GM12892 (cell line): ENCODE measurements at places on chromosomes 3 and 15.

GRCh38 chr15:69340243-69340900 lies 41.7 kb downstream of the PAQR5 start:
- no peak for DNase-seq

- DNase-seq, result no peak
These were observed 105.7 kb downstream of the MBNL1 start for GRCh38 chr3:152374262-152374990.

DNA sequence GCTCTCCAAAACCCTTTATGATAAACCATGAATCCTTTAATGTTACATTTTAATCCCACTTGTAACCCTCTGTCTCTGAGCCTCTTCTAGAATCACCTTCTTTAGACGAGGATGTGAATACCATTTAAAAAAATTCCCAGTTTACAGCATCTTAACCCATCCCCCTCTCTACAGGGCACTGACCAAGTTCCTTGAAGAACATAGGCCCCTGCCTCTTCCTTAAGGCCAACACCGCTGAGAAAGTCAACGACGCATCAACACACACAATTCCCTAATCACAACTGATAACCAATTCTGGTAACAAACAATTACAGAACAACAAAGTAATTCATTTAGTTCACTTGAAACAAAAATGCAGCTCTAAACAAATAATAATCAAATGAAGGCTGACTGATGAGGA lies 130.3 kb downstream of the DLG1 start:
- no peak for DNase-seq

- DNase-seq, result no peak
These were observed 48.9 kb downstream of the LRRFIP2 start for GRCh38 chr3:37125195-37126073.

DNA sequence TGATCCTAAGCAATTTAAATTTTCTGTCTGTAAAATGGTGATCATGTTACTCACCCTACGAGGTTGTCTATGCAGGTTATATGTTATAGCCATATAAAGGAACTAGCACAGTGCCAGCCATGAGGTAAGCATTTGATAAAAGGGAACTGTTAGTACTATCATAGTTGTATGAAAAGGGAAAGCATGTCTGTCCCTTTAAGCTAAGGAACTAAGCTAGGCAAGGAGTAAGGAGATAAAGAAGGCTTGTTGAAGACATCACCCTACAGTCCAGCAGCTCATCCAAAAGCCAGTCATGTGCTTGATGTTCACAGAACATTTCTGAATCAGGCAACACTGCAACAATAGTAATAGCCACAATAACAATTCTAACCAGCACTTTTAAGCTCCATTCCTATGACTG lies 243.9 kb downstream of the ZBTB20 start:
- no peak for DNase-seq

- no peak for DNase-seq
These were observed 26.2 kb downstream of the POLR2M start for GRCh38 chr15:57732526-57733331.

DNA sequence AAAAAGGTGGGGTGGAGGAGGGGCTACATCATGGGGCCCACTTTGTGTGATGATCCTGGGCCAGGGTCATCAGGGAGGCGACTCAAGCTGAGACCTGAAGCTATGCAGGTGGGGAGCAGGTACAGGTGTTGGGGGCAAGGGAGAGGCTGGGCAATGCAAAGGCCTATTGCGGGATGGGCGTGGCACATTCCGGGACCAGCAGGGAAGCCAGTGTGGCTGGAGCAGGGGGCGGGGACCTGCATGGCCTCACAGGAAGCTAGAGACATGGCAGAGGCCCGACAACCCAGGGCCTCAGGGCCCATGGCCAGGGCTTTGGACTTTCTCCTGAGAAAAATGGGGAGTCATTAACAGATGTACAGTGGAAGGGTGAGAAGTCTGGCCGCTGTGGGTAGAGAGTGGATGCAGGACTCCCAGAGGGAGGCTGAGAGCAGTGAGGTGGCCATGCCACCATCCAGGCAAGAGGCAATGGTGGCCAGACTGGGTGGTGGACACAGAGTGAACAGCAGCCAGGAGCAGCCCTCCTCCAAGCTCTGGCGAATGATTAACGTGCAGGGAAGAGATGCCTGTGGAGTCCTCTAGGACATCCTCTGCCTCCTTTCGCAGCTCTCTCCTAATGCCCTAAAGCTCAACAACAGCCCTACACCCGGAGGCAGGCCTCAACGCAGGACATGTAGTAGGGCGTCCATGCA lies 122.6 kb upstream of the ATP2B2 start:
- DNase-seq, result no peak

DNA sequence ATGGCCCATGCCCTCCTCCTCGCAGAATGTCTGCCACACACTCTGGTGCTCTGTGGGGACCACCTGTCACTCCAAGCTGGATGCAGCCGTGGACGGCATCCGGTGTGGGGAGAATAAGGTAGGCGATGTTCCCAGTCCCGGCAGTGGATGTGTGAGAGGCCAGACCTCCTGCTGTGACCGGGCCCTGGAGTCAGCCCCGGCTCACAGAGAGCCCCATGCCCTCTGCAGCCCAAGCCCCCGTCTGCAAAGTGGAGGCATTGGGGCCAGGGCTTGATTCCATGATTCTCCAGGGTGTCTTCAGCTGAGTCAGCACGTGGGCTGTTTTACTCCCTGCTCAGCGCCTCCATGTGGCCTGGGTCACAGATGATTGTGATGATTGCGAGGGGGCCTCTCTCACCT lies 32.2 kb downstream of the GOLGA6L10 start:
- DNase-seq, result no peak

DNA sequence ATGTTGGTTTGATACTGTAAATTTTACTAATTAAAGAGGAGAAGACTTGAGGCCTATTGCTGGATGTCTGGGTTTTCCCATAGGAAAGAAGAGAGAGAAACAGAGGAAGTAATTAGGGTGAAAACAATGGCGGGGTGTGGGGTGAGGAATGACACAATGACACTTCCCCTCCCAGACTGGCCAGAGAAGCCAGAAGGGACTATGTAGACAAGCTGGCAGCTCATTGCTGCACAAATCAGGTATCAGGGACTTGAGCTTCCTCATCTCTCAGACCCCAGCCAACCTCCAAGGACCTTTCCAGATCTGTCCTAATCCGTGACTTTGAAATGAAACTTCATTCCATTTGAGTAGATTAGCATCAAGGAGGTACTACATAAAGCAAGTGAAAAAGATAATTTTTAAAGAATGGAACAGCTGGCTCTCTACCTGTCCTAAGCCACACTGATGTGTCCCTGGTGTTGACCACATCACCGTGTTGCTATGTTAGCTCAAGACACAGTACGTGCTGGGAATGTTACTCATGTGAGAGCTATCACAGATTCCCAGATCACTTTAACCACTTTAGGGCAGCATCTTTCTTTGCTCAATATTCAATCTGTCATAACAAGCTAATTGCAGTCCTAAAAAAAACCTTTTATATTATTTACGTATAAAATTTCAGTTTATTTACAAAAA lies 22.2 kb downstream of the TMEM212 start:
- DNase-seq, result no peak

GRCh38 chr3:122743581-122744120 lies 50.0 kb downstream of the HSPBAP1 start:
- DNase-seq, result no peak

DNA sequence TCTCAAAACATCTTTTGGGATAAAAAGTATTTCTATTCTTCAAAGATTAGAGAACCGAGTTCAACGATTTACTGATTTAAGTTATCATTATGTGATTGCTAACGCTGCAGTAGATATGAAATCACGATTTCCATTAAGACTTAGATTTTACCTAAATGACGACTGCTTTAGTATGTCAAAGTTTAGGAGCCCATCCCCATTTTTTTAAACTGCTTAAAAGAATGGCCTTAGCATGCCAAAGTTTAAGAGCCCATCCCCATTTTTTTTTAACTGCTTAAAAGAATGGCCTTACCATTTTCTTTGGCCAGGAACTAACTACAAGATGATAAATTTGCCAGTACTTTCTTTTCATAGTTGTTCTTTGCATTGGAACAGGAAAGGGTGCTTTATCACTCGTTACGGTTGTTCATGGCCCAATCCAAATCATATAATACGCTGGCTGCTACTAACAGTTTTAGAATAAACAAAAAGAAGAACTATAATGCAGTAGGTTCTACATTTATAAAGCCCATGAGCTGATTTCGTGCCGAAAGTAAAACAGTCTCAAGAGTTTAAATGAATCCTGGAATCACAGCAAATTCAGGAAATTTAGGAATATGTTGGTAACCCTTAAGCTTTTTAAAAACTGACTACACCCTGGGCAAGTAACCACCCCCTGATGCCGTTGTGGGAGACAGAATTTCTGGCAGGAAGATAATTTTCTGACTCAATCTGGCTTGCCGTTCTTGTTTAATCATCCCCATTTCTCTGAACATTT lies 869 bp upstream of the TSC22D2 start:
- DNase-seq, result no peak

- no peak for DNase-seq
These were observed 432.7 kb upstream of the ALCAM start for GRCh38 chr3:104933972-104934371.

GRCh38 chr3:58246148-58247047 lies 8.8 kb downstream of the ABHD6 start:
- DNase-seq, result no peak

GRCh38 chr3:73653877-73654276 lies 29.1 kb upstream of the PDZRN3 start:
- no peak for DNase-seq

- DNase-seq, result no peak
These were observed 39.0 kb downstream of the CD86 start for GRCh38 chr3:122094125-122094524.

GRCh38 chr3:66996696-66997095 lies 1.4 kb upstream of the KBTBD8 start:
- DNase-seq, result no peak

DNA sequence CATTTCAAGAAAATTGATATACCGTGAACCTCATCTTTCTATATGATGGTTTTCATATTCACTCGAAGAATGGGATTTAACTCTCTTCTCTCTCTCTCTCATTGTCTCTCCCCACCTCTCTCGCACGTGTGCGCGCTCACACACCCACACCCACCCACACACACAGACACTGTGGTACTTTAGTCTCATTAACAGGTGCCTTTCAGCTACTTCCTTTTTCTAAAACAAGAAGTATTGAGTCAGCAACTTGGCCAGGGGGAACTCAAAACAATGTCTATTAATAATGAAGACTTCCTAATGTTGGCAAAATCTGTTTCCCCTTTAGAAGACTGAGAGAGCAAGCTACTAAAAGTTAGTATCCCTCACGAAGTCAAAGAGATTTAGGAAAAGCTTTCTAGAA lies 150.7 kb downstream of the TMCO5A start:
- DNase-seq, result no peak

GRCh38 chr3:157023226-157023625 lies 136.7 kb downstream of the CCNL1 start:
- no peak for DNase-seq

GRCh38 chr3:136752172-136752421 lies at the start of gene STAG1:
Gene STAG1 (minus strand): TSS chr3:136752378. CDS start chr3:136630898, 121,480 bp downstream.
- no peak for DNase-seq

DNA sequence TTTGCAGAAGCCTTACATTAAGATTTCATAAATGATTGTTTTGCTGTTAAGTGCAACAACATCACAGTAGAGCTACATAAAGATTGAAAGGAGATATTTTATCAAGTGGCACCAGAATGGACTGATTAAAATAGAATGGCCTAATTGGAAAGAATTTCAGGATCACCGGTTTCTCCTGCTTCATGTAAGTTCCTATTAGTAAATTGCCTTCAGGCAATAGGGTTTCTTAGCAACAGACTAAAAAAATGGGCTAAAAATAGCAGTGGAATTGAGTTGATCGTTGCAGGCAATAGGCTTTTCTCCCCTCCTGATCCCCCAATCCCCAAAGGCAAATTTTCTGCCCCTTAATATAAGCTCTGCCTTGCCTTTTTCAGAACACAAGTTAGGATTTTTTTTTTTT lies 917 bp downstream of the LNP1 start:
- no peak for DNase-seq

GRCh38 chr15:90529371-90530249 lies at the start of gene CRTC3:
Gene CRTC3 (plus strand): TSS chr15:90529923. CDS start chr15:90530072, 149 bp downstream.
- DNase-seq, result peak; percentile 75

DNA sequence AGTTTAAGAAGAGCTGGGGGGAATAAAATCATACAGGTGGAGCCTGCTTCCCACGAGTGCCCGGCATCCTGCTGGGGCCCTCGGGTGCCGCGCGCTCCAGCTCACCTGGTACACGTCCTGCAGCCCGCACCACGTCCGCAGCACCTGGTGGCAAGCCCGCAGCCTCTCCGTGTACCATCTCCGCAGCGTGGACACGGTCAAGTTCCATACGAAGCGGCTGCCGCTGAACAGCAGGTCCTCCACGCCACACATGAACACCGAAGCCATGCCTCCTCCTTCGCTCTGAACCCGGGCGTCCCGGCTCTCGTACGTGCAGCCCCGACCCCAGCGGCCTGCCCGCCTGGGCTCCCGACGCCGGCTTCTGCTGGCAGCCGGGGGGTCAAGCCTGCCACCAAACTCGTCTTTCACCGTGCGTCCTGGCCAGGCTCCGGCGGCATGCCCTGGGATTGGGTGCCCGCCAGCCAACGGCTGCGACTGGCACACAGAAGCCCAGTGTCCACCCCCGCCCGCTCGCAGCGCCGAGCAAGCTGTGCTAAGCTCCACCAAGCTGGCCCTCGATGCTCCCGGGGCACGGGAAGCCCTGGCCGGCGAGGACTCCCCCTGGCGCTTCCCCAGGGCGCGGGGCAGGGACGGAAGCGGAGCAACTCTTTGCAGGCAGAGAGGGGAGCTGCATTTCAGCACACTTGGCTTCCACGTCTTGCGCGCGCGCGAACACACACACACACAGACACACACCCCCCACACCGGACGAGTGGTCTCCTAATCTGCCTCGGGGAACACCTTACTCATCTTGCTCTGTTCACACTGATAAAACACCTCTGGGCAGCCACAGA lies at the start of gene FRMD4B:
Gene FRMD4B, minus strand, starts transcription at position 366 of the 833 bp plus-strand sequence. Its CDS starts 99 bp downstream, at position 267.
- no peak for DNase-seq

DNA sequence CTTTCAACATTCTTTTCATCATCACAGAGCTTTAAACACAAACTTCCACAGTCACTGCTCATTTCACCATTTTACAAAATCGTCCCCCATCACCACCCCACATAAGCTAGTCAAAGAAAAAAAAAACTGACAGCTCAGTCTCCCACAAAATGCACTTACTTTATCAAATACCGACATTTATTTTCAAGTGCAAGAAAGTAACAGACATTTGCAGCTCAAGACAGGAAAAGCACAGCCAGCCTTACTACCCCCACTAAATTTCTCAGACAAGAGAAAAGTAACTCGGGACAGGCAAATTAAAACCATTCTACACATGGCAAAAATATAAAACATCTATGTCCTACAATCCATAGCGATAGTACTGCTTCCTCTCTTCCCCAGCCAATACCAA lies 402.4 kb downstream of the SHQ1 start:
- DNase-seq, result no peak

GRCh38 chr15:63420333-63420747 lies 38.7 kb upstream of the CA12 start:
- DNase-seq, result no peak
